ENCODE measurements at places on chromosomes 5 and 9. TPM values are rescaled to one million over a fixed set of nuclear protein-coding genes. Genes with fewer than 3 reads are reported as not detected.

The GBA2 gene
- total RNA-seq = 13.4 TPM

The OLFML2A gene
- 0.31 TPM for total RNA-seq

The FBXW2 gene
- 27.8 TPM for total RNA-seq

The ARAP3 gene
- total RNA-seq = 1.4 TPM

The RNF208 gene
- 0.31 TPM for total RNA-seq

The SV2C gene
- under 0.01 TPM for total RNA-seq

Measured in mononuclear cell (primary cell).